ENCODE measurements at places on chromosomes 1 and 21. TPM values are rescaled to one million over a fixed set of nuclear protein-coding genes. Genes with fewer than 3 reads are reported as not detected.

- H3K4me1 ChIP-seq, result no peaks in the 10 kb centered on the region
- H3K36me3 ChIP-seq, result no peaks in the 10 kb centered on the region
Observed at GRCh38 chr21:41367301-41367944, 5.6 kb downstream of the MX2 start.

DNA sequence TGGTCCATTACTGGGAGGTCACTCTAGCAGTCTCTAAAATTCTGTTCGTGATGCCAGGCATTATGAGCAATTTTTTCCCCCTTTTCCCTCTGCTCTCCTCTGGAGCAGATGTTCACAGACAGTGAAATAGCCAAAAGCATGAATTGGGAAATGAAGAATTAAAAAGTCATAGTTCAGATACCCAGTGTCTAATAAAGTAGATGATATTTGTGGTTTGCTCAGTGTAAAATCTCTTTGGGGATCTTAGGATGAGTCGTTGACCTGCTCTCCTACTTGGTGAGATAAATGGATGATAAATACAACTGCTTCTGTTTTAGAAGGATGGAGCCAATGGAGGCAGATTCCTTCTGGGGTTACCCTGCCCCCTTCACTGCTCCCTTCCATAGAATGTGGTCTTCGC is 56.3 kb downstream of the KIAA0040 start:
- H3K27me3 ChIP-seq, result no peaks in the 10 kb centered on the region
- H3K27ac ChIP-seq, result no peak overlapping the region
- no peaks in the 10 kb centered on the region for H3K36me3 ChIP-seq
- no peak for DNase-seq

- no peak overlapping the region for H3K27ac ChIP-seq
- no peak for DNase-seq
- H3K4me3 ChIP-seq, result no peak overlapping the region
- no peaks in the 10 kb centered on the region for H3K36me3 ChIP-seq
Observed at GRCh38 chr1:226097866-226098625, 35.5 kb downstream of the H3-3A start.

- H3K36me3 ChIP-seq, result no peaks in the 10 kb centered on the region
- no peaks in the 10 kb centered on the region for H3K4me1 ChIP-seq
- H3K27me3 ChIP-seq, result no peaks in the 10 kb centered on the region
- H3K27ac ChIP-seq, result no peak overlapping the region
Observed at GRCh38 chr1:205827623-205828022, 14.6 kb upstream of the SLC41A1 start.

The TFF2 gene
- total RNA-seq, result not detected

DNA sequence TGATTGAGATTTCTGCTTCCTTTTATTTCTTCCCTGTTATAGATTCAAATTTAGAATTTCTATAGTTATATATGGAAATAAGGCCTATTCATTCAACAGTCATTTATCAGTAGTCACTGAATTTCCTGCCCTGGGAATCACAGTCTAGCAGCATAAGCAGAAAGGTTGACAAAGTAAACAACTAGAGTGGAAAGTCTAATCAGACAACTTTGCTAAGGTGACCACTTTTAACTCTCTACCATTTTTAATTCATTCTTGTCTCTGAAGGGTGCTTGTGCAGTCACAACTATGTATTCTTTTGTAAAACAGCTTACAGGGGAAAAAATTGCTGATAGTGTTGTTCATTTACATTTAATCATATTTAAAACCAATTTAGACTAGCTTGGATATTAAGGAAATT is 66.1 kb upstream of the PLA2G4A start:
- H3K27me3 ChIP-seq, result no peaks in the 10 kb centered on the region
- H3K27ac ChIP-seq, result no peak overlapping the region
- H3K4me3 ChIP-seq, result no peak overlapping the region
- no peaks in the 10 kb centered on the region for H3K36me3 ChIP-seq
- H3K4me1 ChIP-seq, result no peaks in the 10 kb centered on the region
- DNase-seq, result no peak

GRCh38 chr1:218754477-218754876 is 409.3 kb downstream of the TGFB2 start:
- no peaks in the 10 kb centered on the region for H3K27me3 ChIP-seq
- no peak overlapping the region for H3K4me3 ChIP-seq
- no peak overlapping the region for H3K27ac ChIP-seq
- no peaks in the 10 kb centered on the region for H3K4me1 ChIP-seq
- no peaks in the 10 kb centered on the region for H3K36me3 ChIP-seq

GRCh38 chr1:229227298-229227919 is 43.5 kb upstream of the RAB4A start:
- H3K36me3 ChIP-seq, result no peaks in the 10 kb centered on the region
- DNase-seq, result peak; percentile 86
- H3K27ac ChIP-seq, result no peak overlapping the region
- no peaks in the 10 kb centered on the region for H3K27me3 ChIP-seq
- H3K4me3 ChIP-seq, result no peak overlapping the region

The TMPRSS15 gene
- 0.07 TPM for total RNA-seq

The CDCA8 gene
- total RNA-seq, result 5.9 TPM

The GALE gene
- total RNA-seq, result 16.7 TPM

Data from uterus (tissue), 4 donors.